Left forelimb (tissue), 1 donor: ENCODE measurements at places on chromosomes 5 and 9.
A peak's percentile ranks its signal among the peaks of the same experiment; 100 is the strongest.

DNA sequence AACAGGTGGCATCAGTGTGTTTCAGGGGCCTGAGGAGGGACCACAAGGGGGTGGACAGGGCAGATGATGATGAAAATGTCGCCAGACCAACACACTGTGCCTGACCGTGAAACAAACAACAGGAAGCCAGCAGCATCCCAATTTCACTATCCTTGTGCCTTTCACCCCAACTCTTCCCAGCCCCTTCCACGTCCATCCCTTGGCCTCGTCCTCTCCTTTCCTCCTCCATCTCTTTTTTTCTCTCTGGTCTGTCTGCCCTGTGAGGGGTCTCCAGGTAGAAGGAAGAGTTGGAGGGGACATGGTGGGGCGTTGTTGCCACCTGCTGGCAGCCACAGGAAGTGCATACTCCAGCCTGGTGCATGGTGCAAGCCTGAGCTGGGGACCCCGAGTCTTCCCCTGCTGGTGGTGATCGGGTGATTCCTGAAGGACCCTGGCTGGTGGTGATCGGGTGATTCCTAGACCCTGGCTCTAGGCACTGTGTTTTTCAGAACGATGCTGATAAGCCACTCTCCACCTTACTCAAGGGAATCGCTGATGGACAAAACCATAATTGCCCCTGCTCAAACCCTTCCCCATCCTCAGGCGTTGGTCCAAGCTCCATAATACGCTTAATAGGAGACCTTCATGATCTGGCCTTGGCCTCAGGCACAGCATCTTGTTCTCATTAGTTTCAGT lies 21.7 kb upstream of the NSD1 start:
- no peak for DNase-seq

- no peak for DNase-seq
These were observed 762.8 kb upstream of the GRAMD2B start for GRCh38 chr5:125660231-125660895.

GRCh38 chr5:118551716-118552115 lies 436.6 kb downstream of the DTWD2 start:
- DNase-seq: no peak

- no peak for DNase-seq
These were observed 199.3 kb upstream of the PTGER4 start for GRCh38 chr5:40480392-40480791.

DNA sequence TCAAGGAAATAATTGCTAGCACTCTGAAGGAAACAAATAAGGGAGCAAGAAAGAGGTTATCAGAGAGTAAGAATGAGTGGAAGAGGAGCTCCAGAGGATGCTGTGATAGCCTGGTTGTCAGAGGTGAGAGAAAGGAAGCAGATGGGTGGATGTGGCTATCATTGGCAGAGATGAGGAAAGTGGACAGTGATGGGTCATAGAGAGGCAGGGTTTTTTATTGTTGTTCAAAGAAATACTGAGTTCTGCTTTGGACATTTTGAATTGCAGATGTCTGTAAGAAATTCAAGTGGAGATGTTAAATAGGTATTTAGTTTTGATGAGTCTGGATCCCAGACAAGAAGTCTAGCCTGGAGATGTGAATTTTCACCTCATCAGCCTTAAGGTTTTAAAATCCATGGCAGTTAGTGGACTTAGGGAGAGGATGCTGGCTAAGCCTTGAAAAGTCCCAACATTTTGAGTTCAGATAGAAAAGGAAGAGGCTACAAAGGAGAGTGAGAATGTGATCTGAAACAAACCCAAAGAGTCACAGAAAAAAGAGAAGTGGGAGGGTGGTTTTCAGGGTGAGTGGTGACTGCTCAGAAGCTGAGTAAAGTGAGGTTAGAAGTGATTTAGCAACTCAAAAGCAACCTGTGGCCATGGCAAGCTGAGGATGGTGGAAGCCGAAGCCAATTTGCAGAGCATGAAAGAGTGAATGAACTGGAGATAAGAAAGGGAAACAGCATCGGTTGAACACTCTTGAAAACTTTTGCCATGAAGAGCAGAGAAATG lies 50.4 kb downstream of the PPIC start:
- no peak for DNase-seq

GRCh38 chr9:108049671-108050494 lies 560.3 kb upstream of the KLF4 start:
- DNase-seq: no peak

DNA sequence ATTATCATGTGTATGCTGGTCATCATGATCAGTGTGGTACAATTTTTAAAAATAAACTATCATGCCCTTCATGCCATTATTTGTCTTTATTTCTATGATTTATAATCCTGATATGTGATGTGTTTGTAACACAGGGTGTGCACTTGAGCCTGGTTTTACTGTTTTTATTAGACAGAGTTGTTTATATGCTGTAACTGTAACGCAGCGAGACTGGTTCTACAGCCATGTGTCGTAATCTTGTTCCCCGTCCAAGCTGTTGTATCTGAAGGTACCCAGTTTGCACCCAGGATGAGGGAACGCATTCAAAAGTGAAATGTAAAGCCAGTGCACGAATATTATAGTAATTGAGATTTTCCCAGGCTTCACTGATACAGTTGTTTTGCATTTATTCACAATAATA lies 28.2 kb downstream of the SNX18 start:
- DNase-seq: no peak

GRCh38 chr5:158857976-158858375 lies 241.7 kb downstream of the EBF1 start:
- no peak for DNase-seq

GRCh38 chr5:135222771-135223170 lies 176.3 kb downstream of the MACROH2A1 start:
- DNase-seq: no peak

- DNase-seq: no peak
These were observed 66.3 kb downstream of the RGMB start for GRCh38 chr5:98839469-98840383.

- no peak for DNase-seq
These were observed 2.0 kb upstream of the REEP5 start for GRCh38 chr5:112923988-112924387.

DNA sequence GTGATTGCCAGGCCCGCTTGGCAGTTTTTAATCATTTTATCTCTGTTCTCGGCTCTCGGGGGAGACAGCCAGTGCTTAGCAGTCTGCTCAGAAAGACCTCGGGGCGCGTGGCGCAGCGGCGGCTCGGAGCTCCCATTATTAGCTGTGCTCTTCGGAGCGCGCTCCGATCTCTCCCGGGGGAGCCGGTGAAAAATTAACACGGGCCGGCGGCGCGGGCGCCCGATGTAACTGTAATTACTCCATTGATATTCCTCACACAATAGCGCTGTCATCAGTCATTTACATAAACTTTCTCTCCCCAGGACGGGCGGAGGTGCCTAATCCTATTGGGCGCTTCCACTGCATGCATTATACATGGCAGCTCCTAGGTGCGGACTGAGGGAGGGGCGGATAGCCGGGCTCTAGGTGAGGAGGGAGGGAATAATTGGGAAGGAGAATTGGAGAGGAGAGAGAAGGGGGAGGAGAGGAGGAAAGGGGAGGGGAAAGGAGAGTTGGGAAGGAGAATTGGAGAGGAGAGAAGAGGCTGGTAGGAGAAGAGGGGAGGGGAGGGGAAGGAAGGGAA lies 24.9 kb downstream of the LMX1B start:
- DNase-seq: no peak

DNA sequence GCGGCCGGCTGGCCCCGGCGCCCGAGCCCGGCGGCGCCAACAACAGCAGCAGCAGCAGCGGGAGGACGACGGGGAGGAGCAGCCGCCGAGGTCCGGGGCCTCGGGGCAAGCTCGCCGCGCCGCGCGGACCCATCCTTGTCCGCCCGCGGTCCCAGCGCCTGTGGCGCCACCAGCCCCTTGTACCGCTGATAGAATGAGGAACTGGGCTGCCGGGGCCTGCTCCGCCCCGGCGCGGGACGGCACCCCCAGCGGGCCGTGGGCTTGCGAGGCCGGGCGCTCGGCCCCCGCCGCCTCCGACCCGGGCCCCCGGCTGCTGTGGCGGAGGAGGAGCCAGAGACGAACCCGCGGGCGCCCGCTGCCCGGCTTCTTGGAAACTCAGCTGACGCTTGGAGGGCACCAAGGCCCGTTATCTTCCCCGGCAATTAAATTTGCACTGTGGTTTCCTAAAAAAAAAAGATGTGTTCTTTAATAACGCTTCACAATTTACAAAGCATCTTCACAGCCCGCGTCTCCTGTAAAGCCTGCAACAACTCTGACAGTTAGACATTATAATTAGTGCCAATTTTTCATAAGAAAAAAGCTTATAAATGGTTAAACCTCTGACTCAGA lies at the start of gene ARSB:
ARSB (minus strand) TSS at position 195 of the 609 bp plus-strand sequence; CDS start at position 133, 62 bp downstream.
- DNase-seq: no peak

GRCh38 chr5:109028608-109029299 lies 281.1 kb downstream of the FER start:
- DNase-seq: no peak

- no peak for DNase-seq
These were observed 9.4 kb downstream of the FYB1 start for GRCh38 chr5:39209924-39210323.

DNA sequence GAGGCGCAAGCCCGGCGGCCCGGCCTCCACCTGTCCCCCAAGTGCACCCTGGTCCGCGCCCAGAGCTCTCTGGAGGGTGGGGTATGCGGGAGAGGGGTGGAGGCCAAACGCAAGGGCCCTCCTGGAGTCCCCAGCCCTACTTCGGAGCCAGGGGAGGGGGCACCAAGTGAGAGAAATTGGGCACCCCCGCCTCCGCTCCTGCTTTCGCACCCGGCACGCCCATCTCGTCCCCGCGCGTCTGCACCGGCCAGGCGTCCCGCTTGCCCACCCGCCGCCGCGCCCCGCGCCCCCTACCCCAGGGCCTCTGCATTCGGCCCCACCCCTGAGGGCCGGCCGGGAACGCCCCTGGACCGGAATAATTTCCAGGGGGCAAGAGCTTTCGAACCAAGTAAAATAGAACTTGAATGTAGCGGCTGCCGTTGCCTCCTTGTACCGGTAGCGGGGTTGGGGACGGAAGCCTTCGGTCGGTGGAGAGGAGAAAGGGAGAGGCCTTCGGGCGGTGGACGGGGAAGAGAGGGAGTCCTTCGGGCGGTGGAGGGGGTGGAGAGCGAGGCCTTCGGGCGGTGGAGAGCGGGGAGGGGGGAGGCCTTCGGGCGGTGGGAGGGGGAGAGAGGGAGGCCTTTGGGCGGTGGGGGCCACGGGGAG lies 694 bp upstream of the PHPT1 start:
- no peak for DNase-seq

DNA sequence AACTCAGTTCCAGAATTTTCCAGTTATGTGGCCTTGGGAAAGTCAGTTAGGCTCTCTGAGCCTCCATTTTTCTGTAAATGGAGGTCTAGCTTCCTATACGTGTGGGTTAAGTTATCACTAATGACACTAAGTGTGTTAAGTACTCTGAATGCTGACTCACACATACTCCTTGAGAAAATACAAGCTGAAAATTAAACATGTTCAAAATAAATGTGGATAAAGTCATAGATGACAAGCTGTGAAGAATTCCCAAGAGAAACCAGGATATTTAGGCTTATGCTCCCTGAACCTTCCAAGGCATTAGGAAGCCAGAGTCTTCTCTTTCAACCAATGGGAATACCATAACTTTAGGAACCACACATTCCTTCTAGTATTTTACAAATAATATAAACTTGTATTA lies 58.1 kb downstream of the ABCA1 start:
- no peak for DNase-seq

DNA sequence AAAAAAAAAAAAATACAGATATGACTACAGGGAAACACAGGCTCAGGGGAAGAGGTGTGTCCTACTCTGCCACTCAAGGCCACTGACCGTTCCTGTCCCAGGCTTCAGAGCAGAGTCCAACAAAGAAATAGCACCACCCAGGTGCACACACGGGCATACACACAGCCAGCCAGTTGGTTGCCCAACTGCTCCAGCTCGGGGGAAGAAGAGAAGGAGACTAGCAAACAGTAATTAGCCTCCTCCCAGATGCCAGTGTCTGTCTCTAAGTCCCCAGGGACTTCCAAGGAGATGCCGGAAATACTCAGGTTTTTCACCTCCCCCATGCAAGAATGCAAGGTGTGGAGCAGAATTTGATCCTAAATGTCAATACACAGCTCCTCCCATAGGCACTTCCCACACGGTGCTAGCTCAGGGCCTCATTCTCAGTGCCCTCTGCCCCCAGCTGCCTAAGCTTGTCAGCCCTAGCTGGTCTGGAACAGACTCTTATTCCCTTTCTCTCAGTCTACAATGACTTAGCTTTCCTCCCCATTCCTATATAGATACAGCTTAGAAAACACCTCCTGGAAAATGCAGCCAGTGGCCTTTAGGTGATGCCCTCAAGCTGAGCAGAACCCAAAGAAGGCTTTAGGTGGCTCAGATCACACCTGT lies 1.7 kb downstream of the MYORG start:
- DNase-seq: no peak

GRCh38 chr5:132297211-132297940 lies 3.2 kb downstream of the SLC22A4 start:
- DNase-seq: no peak

- DNase-seq: peak; percentile 93
These were observed at the start of gene FNBP1 for GRCh38 chr9:130042885-130043653. FNBP1 (minus strand) TSS chr9:130043189; CDS start chr9:130042975, 214 bp downstream.

DNA sequence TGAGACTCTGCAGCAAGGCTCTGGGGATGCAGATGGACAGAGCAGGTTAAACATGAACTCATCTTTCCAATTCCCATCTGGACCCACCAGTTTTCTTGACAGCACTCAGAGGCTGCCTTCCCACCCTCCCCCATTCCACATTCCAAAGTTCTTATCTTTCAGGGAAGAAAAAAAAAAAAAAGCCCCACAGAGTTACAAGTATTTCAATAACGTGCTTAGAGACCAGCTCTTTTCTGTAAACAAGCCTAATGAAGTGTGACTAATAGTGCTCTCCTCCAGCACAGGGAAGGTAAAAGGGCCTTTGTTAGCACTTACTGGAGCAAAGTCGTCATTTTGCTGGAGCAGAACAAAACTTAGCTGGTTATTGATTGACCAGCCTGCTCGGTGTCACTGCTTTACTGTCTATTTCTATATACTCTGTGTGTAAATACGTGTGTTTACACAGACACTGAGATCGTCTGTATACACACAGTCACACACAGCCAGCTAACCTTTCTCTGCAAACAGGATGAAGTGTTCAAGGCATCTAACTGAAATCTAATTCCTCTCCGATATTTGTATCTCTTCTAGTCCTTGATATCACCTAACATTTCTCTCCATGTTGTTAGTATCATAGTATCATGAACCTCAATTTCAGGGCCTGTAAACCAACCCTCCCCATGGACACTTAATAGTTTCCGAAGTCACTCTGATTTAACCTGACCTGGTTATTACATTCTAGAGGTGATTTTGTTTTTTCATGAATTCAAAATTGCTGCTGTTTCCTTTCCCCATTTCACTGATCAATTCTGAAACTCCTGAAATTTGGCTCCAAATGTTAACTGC lies 84.9 kb downstream of the ZNF608 start:
- no peak for DNase-seq

GRCh38 chr5:109656829-109657228 lies 32.9 kb upstream of the MAN2A1 start:
- DNase-seq: no peak

DNA sequence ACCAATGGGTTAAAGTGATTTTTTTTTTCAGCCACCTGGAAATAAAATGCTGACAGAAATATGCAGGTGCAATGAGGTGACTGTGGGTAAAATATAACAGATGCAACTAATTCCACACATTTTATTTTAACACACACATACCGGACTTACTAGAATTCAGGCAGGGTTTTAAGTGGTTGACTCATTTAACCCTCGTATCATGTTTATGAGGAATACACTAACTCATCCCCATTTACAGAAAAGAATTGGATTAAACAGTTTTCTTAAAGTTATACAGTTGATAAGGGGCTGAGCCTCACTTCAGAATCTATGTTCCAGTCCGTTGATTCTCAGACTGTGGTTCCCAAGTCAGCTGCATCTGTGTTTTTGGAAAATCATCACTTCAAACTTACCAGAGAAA lies 207.5 kb downstream of the CHSY3 start:
- DNase-seq: no peak

GRCh38 chr9:28607843-28608242 lies 1034.6 kb upstream of the C9orf72 start:
- DNase-seq: no peak
